Adipocyte (in vitro differentiated cells): ENCODE measurements at places on chromosomes 6 and 20.

GRCh38 chr20:37243937-37244571 is 17.6 kb downstream of the GHRH start:
- DNase-seq, result no peak

GRCh38 chr6:76984572-76984971 is 478.7 kb downstream of the HTR1B start:
- no peak for DNase-seq

DNA sequence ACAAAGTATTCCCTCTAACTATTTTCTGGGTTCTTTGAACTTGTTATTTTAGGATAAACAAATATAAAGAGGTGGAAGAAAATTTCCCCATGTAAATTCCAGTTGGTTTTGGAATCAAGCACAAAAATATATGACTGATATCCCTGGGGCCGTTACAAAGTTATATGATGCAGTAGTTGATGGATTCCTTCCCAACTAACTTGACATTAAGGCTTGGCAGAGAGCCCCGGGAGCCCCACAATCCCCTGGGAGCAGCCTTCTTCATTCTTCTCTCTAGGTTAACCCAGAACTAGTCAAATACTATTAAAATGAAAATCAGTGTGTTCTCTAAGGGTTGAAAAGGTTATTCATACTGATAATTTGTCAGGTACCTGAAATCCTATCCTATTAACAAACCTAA is 508.9 kb upstream of the SOX4 start:
- DNase-seq, result peak; percentile 16

DNA sequence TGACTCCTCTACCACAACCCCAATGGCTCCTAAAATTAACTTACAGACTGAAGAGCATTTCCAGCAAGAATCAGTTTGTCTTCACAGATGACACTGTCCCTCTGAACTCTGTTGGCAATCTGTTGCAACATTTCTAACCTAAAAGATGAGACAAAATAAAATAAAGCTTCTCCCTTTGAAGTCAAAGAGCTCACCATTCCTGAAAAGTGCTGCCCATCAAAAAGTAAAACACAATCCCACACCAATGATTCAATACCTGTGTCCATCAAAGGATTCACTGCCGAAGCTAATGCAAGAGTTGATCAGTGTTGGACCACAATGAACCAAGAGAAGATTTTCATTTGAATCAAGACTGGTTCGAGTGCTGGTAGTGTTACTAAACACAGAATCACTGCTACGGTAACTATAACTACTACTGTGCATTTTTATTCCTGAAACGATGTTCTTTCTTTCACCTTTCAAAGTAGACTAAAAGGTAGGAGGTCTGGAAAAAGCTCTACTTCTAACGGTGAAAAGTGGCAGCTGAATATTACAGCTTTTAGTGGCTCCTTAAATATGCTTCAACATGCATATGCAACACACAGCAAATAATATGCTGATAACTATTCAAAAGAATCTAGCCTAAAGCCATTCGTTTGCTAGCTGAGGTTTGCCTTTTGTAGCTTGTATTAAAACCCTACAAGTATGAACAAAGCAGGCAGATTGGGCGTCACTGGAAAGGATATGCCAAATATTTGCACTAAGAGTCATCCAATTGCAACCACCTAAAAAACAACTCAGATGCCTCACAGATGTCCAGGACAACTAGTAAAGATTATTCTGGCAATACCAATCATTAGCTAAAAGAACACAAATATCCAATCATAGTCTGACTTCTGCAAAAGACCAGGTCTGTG is at the start of gene DST:
Gene DST (minus strand): TSS at position 524 of the 896 bp plus-strand sequence.
- peak; percentile 92 for DNase-seq

DNA sequence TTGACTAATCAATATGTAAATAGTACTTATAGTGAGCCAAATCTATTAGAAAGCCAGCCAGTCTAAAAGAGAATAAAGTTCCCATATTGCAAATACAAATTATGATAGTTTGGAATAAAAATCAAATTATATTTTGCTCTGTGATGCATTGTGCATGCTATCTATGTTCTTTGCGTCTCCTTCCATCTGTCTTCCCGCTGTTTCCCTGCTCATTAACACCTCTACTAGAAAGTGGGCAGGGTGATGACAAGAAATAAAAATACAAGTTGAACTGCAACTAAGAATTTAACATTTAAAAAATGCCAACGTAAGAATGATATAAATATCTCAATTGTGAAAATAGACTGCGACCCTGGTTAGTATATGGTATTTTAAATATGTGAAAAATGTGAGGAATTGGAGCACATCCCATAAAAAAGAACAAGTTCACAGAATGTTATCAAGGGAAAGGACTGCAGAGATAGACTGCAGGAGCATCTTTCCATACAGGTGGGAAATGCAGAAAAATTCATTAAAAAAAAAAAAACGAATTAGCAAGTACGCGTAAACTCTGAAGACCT is 157.6 kb upstream of the PDE7B start:
- DNase-seq, result no peak

- no peak for DNase-seq
These were observed 36.0 kb downstream of the ANKS1A start for GRCh38 chr6:34924831-34925625.

- no peak for DNase-seq
These were observed 202.0 kb upstream of the RAB32 start for GRCh38 chr6:146341493-146342230.
